DMS79 (cell line): ENCODE measurements at places on chromosomes 16 and 17.

GRCh38 chr16:11498683-11499082, 88.0 kb downstream of the LITAF start:
- no peak for DNase-seq

- DNase-seq: no peak
Measured at GRCh38 chr17:226108-227077, 44.9 kb upstream of the DOC2B start.

DNA sequence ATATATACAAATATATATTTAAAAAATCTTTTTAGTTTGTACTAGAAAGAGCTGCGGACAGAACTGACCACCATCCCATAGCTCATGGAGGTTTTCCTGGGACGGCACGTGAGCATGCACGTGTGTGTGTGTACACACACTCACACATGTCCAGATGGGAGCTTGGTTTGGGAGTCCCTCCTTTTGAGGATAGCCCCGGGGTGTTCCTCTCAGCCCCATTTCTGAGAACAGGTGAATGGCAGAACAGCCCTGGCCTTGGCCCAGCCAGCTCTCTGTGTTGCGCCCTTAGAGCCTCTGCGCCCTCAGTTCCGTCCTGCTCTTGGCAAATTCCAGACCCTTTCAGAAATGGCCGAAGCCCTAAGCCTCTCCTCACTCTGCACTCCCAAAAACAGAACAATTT, 70.1 kb downstream of the AMFR start:
- no peak for DNase-seq

DNA sequence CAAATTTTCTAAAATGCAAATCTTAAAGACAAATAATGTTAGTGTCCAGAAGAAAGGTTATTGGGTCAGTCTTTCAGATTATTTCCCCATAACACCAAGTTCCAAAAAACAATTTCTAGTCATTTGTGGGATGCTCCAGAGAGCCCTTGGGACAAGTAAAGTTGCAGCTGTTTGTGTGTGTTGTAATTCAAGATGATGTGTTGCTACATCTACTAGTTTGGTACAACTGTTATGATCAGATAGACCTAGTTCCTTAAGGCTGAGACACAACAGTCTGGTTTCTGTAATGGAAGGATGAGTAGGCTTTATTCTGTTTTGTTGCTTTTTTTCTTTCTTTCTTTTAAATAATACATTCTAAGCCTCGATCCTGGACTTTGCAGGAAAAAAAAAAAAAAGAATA, 41.9 kb downstream of the PIGL start:
- DNase-seq: no peak

GRCh38 chr16:68951991-68952877, 108.9 kb downstream of the TANGO6 start:
- DNase-seq: peak; percentile 69

GRCh38 chr16:4381935-4382794, 10.5 kb downstream of the VASN start:
- DNase-seq: no peak

DNA sequence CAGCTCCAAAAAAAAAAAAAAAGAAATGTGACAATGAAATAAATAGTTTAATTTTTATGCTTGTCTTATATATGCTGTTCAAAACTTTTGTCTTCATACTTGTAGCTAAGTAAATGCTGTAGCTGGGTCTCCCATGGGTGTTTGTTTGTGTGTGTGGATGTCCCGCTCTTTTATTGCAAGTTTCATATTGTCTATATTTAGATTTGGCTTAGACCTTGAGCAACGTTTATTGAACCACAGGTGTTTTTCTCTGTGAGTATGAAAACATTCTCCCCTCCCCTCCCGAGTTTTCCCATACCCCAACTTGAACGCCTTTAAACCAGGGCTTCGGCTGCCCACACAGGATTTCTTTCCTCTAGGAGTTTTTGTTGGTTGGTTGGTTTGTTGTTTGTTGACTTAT, 45.2 kb downstream of the MFSD11 start:
- no peak for DNase-seq

GRCh38 chr17:75763613-75764416, 1.2 kb downstream of the GALK1 start:
- no peak for DNase-seq

GRCh38 chr17:49459401-49459984, 35.6 kb upstream of the NGFR start:
- DNase-seq: no peak

DNA sequence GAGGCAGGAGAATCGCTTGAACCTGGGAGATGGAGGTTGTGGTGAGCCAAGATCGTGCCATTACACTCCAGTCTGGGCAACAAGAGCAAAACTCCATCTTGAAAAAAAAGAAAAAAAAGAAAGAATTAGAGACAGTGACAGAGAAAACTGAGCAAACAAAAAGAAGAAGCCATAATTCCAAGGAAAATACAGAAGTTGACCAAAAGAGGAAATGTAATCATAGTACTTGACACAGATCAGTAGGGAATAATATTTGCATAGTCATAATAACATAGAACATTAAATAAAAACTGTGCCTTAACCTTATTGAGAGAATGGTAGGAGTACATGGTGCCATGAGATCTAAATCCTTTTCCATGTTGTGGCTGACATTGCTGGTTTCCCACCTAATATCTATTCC, 14.7 kb upstream of the USP31 start:
- DNase-seq: no peak

- no peak for DNase-seq
Measured at GRCh38 chr17:35743626-35744328, 9.3 kb downstream of the GAS2L2 start.

GRCh38 chr17:259341-259976, 78.0 kb upstream of the DOC2B start:
- no peak for DNase-seq

DNA sequence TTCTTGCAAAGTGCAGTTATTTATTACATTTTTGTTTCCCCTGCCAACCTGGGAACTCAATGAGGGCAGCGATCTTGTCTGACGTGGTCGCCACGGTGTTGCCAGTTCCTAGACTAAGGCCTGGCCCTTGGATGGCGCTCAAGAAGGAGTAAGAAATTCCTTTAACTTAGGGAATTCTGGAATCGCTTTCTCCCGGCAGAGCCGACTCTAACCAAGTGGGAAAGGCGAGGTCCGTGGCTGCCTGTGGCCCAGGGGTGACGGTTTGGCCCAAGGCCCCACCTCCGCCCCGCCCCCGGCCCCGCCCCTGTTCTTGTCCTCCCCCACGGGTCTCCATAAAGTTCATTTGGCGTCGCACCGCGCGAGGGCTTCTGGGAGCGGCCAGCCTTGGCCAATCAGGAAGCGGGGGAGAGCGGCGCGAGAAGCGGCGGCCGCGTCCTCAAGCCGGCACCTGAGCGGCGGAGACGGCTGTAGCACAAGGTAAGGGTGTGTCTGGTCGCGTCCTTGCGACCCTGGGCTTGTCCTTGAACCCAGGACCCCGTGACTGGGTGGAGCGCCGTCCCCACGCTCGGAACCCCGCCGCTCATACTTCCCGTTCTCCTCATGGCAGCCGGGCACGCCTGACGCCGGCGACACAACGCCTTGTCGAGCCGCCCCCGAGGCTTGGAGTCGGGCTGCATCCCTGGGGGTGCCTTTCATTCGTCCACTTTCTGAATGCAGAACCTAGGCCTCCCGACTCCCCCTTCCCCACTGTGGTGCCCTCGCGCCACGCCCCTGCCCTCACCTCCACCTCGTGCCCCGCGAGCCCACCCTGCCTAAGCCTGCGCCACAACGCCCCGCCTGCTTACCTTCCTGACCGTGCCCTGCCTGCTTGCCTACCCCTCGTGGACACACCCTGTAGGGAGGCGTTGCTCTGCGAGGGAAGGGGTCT, at the start of gene NUP93:
TSS of gene NUP93 (plus strand) at position 395 of the 928 bp plus-strand sequence. CDS start 18,119 bp downstream, outside the sequence.
- DNase-seq: peak; percentile 63

- DNase-seq: no peak
Measured at GRCh38 chr16:59046335-59046734, 312.2 kb upstream of the GOT2 start.

- no peak for DNase-seq
Measured at GRCh38 chr17:73394512-73395450, 83.0 kb upstream of the CDC42EP4 start.

DNA sequence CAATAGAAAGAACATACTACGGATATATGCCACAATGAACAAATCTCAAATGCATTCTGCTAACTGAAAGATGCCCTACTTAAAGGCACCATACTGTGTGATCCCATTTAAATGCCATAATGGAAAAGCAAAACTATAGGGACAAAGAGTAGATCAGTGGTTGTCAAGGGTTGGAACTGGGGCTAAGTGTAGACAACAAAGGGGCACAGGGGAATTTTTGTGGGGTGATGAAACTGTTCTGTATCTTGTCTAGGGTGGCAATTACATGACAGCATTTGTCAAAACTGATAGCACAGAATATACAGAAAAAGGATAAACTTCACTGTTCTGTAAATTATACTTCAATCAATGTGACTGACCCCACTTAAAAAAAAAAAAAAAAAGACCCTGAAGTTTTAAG, 17.7 kb downstream of the GFOD2 start:
- no peak for DNase-seq

DNA sequence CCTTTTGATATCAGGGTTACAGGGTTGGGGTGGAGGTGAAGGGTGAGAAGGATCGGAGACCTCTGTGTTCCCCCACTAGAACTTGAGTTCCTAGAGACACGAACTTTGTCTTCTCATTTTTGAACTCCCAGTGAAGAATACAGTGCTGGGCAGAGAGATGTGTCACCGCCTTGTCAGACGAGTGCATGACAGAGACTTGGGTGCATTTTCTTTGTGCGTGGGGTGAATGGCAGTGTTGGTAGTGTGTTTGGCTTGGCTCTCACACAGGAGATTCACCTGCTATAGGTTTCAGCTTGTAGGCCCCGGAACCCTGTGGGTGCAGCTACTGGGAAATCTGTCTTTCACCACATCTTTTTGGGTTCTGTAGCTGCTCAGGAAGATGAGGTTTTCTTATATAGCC, 40.0 kb upstream of the CCR7 start:
- no peak for DNase-seq

DNA sequence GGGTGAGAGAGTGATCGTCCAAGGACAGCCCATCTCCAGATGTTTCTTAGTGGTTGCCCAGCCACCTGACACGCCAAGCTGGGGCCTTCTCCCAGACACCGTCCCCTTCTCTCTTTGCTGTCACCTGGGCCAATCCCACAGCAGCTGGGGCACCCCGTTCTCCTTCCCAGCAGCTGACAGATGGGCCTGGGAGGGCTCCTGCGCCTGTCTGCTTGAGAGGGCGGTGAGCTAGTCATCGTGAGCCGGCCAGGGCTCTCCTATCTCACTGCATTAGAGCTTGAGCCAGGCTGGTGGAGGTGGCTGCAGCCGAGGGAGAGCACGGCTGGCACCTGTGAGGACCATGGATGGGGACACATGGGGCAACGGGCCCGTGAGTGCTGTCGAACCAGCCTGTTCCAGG, 41.2 kb downstream of the RAB11FIP3 start:
- no peak for DNase-seq

- DNase-seq: no peak
Measured at GRCh38 chr17:58320163-58320558, 8.4 kb downstream of the TSPOAP1 start.

- DNase-seq: no peak
Measured at GRCh38 chr17:70292366-70292765, 123.0 kb downstream of the KCNJ2 start.

DNA sequence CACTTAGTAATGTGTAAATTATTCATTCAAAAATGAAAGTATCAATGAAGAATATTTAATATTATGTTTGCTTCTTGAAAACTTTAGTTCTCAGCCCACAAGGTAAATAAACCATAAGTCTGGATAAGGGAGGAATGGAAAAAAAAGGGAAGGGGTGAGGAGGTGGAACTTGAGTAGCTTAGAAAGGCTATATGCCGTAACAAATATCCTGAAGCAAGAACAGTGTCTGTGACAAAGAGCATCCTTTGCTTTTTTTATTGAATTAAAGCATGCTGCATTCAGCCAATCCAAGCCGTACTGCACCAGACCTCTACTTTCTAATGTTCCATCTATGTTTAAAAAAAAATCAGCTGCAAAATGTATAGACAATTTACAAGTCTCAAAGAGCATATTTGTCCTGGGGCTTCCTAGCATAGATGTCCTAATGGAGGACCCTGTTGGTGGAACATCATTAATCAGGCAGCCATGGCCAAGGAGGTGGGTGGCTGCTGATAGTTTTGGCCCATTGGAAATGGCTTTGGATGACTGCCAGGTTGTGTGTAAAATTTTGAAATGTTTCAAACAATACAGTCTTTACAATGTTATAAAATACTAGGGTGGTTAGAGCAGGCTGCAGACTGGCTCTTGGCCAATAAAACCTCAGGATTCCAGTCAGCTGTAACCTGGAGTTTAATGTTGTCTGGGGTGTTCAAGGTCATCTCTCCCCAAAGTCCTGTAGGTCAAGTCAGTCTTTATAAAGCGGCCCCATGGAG, 895.8 kb upstream of the SOX9 start:
- DNase-seq: peak; percentile 57

DNA sequence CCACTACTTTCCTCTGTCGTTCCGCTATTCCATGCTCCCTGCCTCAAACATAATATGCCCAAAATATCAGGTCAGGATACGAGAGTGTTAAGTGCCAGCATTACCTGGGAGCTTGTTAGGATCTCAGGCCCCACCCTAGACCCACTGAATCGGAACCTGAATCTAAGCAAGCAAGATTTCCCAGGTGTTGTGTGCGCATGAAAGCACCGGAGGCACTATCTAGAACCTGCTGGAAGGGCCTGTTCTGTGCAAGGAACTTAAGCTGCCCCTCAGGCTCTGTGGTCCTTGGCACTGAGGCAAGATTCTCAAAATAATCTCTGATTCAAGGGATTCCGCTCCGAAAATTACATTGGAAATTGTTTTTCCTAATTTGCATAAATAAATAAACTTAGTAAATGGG, 107.7 kb upstream of the NOL11 start:
- DNase-seq: no peak

DNA sequence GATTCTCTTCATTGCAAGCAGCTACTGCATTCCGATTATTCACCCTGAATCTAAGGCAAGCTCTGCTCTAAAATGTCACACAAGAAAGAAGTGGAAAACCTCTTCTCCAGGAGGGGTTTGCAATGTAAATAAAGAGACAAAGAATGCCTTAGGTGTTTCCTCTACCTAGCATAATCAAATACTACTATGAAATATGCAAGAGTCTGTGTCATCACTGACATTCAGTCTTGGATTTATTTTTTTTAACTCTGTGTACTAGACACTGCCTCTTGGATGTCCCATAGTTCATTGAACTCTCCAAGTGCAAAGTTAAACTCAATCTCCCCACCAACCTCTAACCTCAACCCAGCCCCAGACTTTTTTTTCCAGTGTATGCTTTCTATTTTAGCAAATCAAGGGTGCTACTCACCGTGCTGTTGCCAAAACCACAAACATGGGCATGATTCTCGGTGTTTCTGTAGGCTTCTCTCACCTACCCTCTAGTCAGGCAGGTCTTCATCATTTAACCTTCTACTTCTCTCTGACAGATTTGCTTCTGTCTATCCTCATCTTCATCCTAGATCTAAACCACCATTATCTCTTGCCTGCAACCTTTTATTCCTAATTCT, 329.1 kb downstream of the CDH13 start:
- DNase-seq: no peak

DNA sequence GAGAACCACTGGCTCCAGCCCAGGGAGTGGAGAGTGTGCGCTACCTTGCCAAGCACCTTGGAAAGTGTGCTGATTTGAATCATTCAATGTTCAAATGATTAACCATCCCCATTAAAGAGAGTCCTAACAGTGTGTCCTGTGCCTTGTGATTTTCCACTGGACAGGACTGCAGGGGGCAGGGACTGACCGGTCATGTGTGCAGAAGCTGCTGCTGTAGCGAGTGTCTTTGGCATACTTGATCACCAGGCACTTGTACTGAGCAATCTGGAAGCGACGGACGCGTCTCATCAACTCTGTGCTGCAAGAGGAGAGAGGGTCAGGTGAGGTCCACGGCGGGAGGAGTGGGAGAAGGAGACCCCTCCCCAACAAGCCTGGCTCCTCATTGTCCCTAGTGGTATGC, 2.0 kb downstream of the TK1 start:
- no peak for DNase-seq

- DNase-seq: peak; percentile 29
Measured at GRCh38 chr17:27882162-27882840, 10.9 kb downstream of the LYRM9 start.
